Activated naive CD4-positive, alpha-beta T cell treated with anti-CD3 and anti-CD28 coated beads for 36 hours (primary cell): ENCODE measurements at places on chromosomes 1 and 21.

- DNase-seq = no peak
Measured at GRCh38 chr1:111956155-111956771, 33.2 kb downstream of the KCND3 start.

DNA sequence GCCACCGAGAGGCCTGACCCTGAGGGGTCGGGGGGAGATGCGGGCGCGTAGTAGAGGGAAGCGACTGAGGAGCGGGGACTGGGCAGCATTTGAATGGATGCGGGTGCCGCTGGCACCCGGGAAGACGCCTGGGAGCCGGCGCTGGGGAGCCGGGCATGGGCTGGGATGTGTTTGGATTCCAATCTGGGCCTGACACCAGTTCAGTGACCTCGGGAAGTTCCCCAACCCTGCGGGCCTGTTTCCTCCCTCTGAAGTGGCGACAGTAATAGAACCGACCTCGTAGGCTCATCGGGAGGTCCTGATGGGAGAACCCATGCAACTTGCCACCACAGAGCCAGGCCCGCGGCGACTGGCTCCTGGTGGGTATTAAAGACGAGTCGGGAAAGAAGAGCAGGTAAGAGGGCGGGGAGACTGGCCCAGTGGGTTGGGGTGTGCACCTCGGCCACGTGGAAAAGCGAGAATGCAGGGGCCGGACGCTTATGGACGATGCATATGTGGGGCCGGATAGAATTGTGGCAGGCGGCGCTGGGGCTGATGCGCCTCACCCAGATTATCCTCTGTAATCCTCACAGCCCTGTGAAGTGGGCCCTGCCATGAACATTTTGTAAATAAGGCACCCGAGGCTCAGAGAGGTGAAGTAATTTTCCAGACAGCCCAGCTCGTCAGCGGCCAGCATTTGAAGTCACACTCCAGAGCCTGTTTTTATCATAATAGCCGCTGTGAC lies 105.8 kb downstream of the SLC16A1 start:
- DNase-seq = no peak

GRCh38 chr1:55986003-55986402 lies 593.4 kb downstream of the PLPP3 start:
- no peak for DNase-seq

DNA sequence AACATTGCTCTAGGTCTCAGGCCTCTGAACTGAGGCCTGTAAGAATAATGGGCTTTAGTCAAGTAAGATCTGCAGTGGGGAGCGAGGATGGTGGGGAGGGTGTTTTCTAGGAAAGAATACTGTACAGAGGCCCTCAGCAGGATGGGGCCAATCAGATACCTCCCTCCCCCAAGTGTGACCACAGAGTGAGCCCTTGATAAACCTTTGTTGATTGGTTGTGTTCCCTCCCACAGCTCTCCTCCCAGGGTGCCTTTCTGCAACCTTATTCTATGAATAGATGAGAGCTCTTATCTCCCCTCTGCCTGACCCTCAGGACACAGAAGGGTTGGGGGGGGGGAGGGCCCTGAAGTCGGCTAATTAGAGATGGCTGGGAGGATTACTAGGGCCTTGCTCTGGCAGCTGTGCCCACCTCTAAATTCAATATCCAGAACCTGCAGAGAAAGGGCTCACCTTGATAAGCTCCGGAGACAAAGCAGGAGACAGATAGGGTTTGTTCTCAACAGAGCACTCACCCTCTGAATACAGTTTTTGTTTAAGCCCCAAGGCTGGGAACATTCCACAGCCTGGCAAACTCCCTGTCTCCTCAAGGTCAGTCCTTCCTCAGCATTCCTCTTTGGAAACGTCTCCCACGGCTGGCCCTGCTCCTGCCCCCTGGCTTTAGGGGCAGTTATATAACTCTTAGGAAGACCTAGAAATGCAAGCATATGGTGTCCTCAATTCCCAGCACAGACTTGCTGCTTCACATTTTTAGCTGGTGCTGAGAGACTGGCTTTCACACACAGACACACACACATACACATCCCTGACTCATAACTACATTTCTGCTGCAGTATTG lies 42.9 kb downstream of the ATP1A1 start:
- DNase-seq = no peak

GRCh38 chr21:44067011-44067839 lies 40.0 kb upstream of the PWP2 start:
- DNase-seq = no peak

DNA sequence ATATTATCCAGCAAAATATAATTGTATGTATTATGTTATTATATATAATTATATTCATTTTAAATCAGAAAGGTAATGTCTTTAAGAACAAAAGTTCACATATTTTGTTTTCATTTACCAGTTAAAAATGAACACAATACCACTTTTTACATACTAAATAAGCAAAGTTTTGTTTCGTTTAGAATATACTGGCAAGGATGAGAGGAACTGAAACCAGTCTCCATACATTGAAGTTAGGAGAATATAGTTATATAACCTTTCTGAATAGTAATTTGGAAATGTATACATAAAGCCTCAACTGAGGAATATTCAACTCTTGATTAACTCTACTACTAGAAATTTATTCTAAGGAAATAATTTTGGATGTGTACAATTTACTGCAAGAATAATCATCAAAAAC lies 110.5 kb downstream of the ZNF644 start:
- no peak for DNase-seq

GRCh38 chr21:28832013-28832714 lies 160.5 kb downstream of the LTN1 start:
- DNase-seq = peak; percentile 36

GRCh38 chr1:31510304-31510703 lies 66.0 kb upstream of the TINAGL1 start:
- no peak for DNase-seq

DNA sequence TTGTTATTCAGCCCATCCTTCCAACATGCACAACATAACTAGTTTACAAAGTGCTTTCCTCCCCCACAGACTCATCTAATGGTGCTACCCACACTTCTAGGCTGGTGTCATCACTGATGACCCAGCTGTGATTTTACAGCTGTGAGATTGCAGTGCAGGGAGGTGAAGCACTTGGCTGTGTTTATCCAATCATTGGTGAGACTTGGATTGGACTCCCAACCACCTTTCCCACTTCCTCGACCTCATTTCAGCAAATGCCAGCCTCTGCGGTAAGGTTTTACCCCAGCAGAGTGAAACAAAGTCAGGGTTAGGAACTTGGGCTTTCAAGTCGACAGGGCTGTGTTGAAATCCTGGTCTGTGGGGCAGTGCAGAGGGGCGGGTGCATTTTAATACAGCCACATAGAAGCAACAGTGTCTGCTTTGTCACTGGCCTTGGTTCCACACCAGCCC lies 22.1 kb downstream of the ECHDC2 start:
- DNase-seq = no peak

DNA sequence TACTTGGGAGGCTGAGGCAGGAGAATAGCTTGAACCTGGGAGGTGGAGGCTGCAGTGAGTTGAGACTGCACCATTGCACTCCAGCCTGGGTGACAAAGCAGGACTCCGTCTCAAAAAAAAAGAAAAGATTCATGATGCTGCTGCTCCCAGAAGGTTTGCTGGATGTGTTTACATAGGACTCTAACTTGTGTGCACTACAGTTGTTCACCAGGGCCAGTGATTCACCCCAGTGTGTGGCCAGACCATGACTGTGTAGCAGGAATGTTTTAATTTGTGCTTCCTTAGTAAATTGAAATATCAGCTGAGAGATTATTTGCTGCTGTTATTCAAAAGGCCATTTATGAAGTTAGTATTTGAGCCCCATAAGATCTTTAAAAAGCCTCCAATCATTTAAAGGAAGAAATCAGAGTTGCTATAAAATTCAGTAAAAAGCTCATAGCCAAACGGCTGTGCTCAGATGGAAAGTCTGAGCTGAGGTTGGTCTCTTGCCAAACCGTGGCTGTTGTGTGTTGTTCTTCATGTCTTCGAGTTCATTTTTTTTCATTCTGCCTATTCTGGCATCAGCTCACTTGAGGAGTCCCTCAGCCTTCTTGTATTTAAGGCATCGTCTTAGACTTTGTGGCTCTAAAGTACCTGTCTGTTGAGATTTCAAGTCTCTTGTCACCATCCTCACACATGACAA lies 18.1 kb upstream of the PGD start:
- no peak for DNase-seq

DNA sequence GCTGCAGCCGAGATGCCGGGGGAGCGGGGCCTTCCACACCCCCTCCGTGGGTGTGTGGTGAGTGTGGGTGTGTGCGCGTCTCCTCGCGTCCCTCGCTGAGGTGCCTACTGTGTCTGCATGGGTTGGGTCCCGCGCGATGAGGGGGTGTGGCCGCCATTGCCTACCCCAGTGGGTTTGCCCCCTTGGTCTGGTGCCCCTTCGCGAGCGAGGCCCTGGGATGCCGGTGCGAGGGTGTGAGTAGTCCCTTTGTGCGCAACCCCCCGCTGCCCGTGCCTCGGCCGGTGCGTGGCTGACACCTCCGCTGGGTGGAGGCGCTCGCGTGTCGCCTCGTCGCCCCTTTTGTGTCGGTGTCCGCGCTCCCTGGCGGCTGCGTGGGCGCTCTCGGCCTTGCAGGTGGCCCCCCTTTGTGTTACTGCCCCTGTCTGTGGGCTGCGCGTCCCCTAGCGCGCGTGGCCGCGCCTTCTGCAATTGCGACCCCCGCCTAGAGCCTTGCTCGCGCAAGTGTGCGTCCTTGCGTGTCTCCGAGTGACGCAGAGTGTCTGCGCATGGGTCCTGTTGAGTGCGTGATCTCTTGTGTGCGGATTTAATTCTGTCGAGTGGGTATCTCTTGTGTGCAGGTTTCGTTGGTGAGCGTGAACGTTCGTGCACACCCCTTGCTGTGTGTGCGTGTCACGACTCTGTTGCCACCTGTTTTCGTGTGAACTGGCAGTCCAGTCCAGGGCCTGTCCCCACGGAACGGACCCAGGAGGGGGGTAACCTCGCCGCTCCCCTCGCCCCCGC lies 553 bp downstream of the TTC3 start:
- DNase-seq = peak; percentile 53

- no peak for DNase-seq
Measured at GRCh38 chr1:64197076-64197475, 6.3 kb upstream of the UBE2U start.

GRCh38 chr21:17359781-17360180 lies 153.1 kb upstream of the CXADR start:
- no peak for DNase-seq

DNA sequence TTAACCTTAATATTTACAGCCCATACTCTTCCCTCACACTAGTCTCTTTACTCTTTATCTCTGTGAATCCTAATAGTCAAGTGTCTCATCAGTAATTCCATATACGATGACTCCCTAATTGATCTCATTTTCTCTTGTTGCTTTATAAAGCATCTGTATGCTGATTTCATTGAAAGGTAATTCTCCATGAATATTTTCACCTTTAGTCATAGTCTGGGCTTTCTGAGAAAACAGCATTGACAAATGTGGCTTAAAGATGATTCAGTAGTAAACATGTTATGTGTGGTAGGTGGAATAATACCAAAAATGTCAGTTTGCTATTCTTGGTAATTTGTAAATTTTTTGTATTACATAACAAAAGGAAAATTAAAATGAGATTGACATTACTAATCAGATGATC lies 1176.5 kb downstream of the NCAM2 start:
- DNase-seq = no peak

DNA sequence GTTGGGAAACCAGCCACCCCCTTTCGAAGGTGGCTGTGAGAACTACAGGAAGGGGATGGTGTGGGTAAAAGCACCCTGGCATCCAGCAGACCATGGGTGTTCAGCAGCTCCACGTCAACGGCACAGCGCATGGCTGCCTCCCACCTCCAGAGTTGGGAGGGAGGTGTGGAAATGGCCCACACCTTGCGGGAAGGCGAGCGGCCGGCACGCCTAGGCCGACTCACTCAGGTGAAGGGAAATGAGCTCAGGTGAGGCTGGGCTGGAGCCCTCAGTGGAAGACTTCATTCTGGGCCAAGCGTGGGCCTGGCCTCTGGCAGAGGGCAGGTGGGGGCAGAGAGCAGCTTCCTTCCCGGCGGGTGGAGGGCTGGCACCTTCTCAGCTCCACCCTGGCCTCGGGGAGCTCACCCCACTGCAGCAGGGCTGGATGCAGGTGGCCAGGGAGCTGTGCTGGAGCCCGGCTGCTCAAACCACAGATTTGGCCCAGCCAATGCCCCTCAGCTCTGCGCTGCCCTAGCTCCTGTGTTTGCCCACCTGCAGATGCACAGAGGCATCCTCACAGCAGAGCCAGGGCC lies 24.8 kb upstream of the ALDH4A1 start:
- no peak for DNase-seq

DNA sequence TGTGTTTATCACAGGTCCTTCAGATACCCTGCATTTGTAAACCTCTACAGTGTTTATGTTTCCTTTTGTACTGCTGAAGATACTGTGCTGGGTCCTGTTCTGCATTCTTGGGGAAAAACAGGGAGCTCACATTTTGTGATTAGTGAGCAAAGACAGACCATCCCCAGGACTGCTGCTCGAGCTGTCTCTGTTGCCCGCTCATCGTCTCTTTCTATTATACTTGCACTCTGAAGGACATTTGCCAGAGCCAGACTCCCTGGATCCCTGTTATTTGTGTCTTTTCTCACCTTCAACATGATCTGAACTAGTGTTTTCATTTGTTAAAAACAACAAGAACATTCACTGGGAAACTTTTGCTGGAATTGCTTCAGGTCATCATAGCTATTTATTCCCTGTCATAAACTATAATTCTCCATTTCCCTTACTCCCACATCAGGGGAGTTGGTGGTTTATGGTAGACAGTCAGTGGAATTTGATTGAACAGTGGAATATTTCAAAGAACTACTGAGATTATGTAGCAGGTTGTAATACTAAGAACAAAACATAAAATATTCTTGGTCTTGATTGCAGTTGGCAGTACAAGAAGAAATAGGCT lies 53.0 kb downstream of the PRRX1 start:
- no peak for DNase-seq

GRCh38 chr21:40215941-40216340 lies 348.7 kb downstream of the PCP4 start:
- DNase-seq = no peak

- no peak for DNase-seq
Measured at GRCh38 chr1:119660253-119661083, 12.4 kb upstream of the ZNF697 start.

- no peak for DNase-seq
Measured at GRCh38 chr21:45086337-45086958, 12.1 kb downstream of the ADARB1 start.

DNA sequence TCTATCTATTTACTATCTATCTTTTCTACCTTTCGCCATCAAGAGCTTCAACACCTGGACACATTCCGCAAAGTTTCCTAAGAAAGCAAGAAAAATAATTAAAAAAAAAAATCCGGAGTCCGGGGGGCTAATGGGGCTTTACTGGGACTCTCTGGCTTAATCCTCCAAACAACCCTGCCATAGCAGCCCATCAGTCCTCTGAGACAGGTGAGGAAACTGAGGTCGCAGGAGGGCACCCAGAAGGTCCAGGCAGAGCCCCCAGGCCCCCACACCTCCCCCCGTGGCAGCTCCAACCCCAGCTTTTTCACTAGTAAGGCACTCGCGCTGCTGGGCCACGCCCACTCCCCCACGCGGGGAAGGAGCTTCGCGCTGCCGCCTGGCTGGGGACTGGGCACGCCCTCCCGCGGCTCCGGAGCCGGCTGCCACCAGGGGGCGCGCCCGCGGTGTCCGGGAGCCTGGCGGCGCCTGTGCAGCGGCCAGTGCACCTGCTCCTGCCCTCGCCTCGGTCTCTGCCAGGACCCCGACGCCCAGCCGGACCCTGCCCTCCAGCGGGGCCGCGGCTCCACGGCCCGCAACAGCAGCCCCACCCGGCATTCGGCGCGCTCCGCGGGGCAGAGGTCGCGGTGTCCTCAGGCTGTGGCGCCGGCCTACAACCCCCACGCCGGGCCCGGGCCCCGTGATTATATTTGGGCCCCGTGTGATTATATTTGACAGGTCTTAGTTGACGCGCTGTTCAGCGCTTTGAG lies 54.1 kb upstream of the SAMD11 start:
- DNase-seq = peak; percentile 71

GRCh38 chr1:230516889-230517288 lies 90.8 kb upstream of the PGBD5 start:
- DNase-seq = no peak

GRCh38 chr1:40183055-40183710 lies 22.0 kb downstream of the RLF start:
- DNase-seq = peak; percentile 44
